ENCODE measurements at places on chromosomes 11 and 22.

DNA sequence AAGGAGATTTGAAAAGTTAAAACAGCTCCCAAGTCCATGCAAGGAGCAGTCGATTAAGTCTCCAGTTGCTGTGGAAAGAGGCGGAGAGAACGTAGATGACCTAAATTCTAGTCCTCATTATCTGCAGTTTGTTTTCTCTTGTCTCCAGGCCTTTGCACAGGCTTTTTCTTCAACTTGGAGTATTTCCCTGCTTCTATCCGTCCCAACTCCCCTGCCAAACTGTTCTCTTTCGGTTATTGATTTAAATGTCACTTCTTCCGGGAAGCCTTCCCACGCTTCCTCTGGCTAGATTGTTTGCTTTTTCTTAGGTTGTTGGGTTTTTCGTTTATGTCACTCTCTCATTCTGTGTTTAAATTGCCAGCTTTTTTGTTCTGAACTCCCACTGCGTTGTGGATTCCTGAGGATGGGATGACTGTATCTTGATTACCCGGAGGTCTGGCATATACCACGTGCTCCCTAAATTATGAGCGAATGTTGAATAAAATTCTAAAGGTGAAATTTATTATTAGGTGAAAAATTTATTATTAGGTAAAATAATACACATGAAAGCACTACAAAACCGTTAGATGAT is 463 bp downstream of the TMEM126B start:
- DNase-seq = peak; percentile 74

- DNase-seq = no peak
Observed at GRCh38 chr11:120200677-120201076, 10.2 kb upstream of the OAF start.

GRCh38 chr22:37197451-37198257 is 9.6 kb upstream of the C1QTNF6 start:
- DNase-seq = no peak

- DNase-seq = no peak
Observed at GRCh38 chr11:5288108-5288905, 13.4 kb downstream of the OR51B4 start.

- DNase-seq = no peak
Observed at GRCh38 chr11:96114178-96115064, 190.5 kb upstream of the MTMR2 start.

GRCh38 chr11:31815711-31816467 is 4.8 kb upstream of the PAX6 start:
- DNase-seq = no peak

DNA sequence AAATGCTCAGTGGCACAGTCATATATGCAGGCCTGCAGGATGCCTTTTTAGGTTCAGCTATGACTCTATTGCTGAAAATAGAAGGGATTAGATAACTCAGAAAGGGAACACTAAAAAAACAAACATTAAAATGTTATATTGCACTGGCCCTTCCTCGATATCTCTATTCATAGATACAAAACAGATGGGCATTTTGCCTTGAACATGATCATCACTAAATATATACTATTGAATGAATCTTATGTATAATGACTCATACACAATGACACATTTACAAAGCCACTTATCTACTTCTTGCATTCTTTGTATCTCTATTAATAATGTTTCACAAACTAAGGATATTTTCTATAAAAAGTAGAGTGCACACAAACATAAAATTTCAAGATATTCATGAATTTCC is 2352.8 kb upstream of the RAG2 start:
- no peak for DNase-seq

DNA sequence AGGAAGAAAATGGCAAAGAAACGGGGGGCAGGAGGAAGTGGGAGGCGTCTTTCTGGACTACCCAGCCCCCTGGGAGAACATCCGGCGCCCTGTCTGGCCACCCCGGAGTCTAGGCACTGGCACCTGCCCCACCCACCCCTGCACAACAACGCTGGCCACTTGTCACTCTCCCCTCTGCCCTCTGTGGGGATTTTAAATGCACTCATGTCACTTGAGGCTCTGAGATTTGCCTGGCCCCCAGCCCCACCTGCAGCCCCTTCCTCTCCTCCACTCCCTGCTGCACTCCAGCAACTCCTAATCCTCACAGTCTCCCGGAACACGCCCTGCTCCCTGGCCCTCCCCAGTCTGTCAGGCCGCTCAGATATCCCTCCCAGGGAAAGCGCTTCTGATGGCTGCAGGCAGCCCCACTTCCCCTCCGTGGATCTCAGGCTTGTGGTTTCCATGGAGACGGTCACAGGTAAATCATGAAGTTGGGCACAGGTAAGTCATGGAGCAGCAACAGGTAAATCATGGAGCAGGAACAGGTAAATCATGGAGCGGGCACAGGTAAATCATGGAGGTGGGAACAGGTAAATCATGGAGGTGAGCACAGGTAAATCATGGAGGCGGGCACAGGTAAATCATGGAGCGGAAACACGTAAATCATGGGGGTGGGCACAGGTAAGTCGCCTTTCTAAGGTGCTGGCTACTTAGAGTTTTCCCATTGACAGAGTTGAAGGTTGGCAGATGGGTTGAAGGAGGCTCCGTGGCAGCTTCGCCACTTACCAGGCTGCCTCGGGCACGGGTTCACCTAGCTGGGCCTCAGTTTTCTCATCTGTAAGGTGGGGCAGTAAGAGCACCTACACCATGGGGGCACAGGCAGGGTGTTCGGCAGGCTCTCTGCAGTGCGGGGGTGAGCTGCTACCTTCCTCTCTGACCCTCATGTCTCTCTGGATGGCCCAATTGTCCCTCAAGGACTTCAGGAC is 79.0 kb upstream of the SHISAL1 start:
- no peak for DNase-seq

DNA sequence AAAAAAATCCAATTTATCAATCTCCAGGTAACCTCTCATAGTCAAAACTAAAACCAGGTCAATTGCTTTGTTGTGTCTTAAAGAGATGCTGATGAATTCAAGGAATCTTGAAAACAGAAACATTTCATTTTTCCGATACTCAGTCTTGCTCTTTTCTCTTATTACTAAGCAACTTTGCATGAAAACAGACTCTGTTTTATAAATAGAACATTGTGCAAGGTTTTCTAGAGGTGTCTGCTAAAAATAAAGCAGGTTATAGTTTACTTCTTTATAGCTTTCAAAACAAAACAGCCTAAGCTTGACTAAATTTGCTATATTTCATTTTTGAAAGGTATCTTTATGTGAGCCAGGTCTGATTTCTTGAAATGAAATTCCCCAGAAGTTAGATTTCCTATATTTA is 109.3 kb downstream of the ARL14EP start:
- no peak for DNase-seq

- no peak for DNase-seq
Observed at GRCh38 chr11:112129656-112130055, 34.2 kb downstream of the IL18 start.

- no peak for DNase-seq
Observed at GRCh38 chr11:77126861-77127234, 1.2 kb upstream of the MYO7A start.

- no peak for DNase-seq
Observed at GRCh38 chr22:34669001-34669400, 397.0 kb upstream of the ISX start.

GRCh38 chr11:75850787-75851186 is 35.8 kb downstream of the UVRAG start:
- no peak for DNase-seq

GRCh38 chr11:130600139-130600538 is 151.7 kb downstream of the ADAMTS15 start:
- DNase-seq = no peak

DNA sequence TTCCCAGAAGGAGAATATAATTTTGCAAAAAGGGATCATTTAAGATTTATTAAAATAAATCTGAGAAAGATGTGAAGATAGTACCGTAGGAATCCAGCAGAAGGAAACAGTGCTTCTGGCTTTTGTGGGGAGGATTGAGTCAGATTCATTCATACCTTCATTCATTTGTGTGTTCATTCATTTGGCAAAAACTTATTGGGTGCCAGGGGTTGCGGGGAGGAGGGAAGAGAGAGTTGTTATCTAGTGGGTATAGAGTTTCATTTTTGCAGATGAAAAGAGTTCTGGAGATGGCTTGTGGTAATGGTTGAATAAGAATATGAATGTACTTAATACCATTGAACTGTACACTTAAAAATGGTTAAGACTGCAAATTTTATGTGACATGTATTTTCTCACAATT is 31.1 kb downstream of the BMAL1 start:
- DNase-seq = no peak

DNA sequence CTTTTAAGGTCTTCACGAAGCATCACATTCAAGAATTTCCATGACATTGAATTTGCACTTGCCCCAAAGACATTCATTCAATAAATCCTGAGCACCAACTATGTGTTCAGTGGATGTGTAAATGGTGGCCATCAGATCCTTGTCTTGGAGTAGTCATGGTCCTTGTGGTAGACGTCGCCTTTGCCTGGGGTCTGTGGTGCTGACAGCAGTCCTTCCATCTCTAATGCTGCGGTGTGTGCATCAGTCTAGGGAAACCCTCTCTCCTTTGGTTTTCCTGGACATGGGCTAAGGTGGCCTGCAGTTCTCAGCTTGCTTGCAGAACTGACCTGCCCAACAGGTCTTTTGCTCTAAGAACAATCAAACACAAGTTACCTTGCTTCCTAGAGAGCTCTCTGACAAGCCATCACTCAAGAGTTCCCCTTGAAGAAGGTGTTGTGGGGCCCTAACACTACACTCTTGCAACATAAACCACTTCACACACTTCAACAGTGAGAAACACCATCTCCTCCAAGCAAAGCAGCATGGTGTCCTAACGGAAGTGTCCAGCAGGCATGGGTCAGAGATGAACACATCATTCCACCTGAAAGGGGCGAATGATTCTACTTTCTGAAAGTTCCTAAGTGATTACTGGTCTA is 72.1 kb downstream of the BUD13 start:
- DNase-seq = no peak

DNA sequence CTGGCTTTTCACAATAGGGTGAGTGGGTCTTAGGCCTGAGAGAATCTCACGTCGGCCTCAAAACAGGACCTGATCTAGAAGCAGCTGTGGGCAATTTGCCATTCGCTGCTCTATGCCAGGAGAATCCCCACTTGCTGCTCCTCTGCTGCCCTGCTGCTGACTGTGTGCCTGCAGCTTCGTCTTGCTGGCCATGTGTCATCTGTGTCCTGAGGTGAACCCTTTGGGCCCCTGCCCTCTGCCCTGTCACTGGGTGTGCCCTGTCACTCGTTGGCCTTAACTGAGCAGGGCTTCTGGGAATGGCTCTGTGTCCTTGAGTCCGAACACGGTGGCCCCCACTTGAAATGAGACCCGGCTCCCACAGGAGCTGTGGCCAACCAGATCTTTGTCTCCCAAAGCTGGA is 6.2 kb downstream of the NAA40 start:
- no peak for DNase-seq

GRCh38 chr11:116605543-116606459 is 167.0 kb downstream of the BUD13 start:
- peak; percentile 23 for DNase-seq

DNA sequence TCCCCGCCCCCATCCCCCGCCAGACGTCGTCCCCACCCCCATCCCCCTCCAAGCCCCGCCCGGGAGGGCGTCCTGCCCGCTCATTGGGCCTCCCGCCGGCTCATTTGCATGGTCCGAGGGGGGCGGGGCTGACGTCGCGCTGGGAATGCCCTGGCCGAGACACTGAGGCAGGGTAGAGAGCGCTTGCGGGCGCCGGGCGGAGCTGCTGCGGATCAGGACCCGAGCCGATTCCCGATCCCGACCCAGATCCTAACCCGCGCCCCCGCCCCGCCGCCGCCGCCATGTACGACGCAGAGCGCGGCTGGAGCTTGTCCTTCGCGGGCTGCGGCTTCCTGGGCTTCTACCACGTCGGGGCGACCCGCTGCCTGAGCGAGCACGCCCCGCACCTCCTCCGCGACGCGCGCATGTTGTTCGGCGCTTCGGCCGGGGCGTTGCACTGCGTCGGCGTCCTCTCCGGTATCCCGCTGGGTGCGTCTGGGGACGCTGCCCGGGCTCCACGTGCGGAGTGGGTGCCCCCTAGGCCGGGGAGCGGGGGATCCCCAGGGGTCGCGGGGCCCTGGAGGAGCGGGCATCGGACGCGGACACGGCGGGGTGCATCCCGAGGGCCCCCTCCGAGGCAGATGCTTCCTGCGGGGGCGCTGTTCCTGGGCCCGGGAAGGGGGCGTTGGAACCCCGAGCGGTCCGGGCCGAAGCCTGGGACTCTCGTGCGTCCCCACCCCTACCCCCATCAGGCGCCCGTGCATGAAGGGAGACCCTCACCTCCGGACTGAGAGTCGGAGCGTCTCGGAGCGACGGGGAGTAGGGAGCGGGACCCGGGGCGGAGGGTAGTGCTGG is at the start of gene PNPLA3:
Gene PNPLA3 (plus strand): TSS at position 175 of the 834 bp plus-strand sequence. CDS start 107 bp downstream, at position 282.
- peak; percentile 30 for DNase-seq

DNA sequence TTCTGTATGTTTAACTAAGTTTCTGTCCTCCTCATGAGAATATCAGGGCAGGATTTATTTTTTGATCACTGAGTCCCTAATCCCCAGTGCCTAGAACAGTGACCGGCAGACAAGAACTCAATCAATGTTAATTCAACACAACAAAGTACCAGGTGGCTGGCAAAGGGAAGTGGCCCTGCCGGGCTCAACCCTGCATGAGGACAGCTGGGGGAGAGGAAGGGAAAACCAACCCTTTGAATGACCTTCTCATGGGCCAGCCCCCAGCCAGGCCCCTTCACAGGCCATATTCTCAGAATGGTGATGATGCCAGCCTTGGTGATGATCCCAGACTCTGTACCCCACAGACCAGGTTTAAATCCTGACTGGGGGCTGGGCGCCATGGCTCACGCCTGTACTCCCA is 1.4 kb upstream of the MFNG start:
- no peak for DNase-seq

GRCh38 chr11:7418061-7418460 is 67.2 kb upstream of the OLFML1 start:
- DNase-seq = no peak

GRCh38 chr22:27986459-27986858 is 67.4 kb upstream of the PITPNB start:
- DNase-seq = no peak

- DNase-seq = no peak
Observed at GRCh38 chr11:80417681-80418080, 976.9 kb upstream of the TENM4 start.

- DNase-seq = no peak
Observed at GRCh38 chr11:93196816-93197379, 893 bp downstream of the SLC36A4 start.

DNA sequence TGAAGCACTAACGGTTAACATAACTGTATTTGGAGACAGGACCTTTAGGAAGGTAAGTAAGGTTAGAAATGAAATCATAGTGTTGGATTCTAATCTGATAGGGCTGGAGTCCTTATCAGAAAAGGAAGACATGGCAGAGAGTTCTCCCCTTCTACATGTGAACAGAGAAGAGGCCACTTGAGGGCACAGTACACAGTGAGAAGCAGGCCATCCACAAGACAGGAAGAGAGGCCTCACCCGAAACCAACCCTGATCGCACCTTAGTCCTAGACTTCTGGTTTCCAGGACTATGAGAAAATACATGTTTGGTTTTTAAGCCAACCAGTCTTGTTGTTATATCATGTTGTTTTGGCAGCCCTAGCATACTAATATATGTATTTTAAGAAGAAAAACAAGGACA is 170.0 kb downstream of the LRRC4C start:
- DNase-seq = no peak
